CD4-positive, alpha-beta T cell treated with Interleukin-17A for 4 hours (primary cell): ENCODE measurements at places on chromosomes 5 and 9.

GRCh38 chr5:36452424-36453006 lies 150.8 kb upstream of the RANBP3L start:
- DNase-seq: no peak

GRCh38 chr9:93949694-93950449 lies 5.3 kb downstream of the BARX1 start:
- no peak for DNase-seq

GRCh38 chr5:33010846-33011245 lies 299.7 kb downstream of the NPR3 start:
- DNase-seq: no peak

DNA sequence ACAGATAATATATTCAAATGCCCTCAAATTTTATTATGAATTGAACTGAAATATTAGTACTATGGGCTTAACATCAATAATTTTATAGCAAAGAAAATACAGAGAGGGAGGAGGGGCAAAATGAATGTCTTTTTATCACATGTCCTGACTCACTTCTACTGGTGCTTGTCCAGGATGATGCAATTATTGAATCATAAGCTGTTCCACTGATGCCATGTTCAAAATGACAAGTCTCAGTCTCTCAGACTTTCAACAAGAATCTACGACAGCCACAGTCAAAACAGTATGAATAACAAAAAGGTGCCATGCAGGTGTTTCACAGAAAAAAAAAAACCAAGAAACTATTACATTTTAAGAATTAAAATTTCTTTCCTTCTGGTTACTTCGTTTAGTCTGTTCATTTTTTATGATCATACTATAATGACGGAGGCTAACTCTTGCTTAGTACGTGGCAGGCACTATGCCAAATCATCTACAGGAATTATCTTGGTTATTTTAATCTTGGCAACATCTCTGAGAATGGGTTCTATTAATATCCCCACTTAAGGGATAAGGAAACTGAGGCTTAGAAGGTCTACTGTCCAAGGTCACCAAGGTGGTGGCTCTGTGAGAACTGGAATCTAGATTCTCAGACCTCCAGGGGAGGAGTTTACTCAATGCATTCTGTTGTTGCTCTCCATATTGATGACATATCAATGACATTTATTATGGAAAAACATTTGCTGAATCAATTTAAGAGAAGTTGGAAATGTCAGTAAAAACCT lies 61.5 kb downstream of the NR3C1 start:
- no peak for DNase-seq

DNA sequence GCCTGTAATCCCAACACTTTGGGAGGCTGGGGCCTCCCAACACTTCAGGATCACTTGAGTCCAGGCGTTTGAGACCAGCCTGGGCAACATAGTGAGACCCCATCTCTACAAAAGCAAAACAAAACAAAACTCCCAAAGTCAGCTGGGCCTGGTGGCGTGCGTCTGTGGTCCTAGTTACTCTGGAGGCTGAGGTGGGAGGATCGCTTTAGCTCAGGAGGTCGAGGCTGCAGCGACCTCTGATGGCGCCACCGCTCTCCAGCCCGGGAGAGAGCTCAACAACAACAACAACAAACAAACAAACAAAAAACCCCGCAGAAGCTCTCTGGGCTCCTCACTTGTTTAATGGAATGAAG lies 528 bp downstream of the ACOT12 start:
- no peak for DNase-seq

- DNase-seq: no peak
These were observed 2.8 kb downstream of the TICAM2 start for GRCh38 chr5:115599502-115599901.

DNA sequence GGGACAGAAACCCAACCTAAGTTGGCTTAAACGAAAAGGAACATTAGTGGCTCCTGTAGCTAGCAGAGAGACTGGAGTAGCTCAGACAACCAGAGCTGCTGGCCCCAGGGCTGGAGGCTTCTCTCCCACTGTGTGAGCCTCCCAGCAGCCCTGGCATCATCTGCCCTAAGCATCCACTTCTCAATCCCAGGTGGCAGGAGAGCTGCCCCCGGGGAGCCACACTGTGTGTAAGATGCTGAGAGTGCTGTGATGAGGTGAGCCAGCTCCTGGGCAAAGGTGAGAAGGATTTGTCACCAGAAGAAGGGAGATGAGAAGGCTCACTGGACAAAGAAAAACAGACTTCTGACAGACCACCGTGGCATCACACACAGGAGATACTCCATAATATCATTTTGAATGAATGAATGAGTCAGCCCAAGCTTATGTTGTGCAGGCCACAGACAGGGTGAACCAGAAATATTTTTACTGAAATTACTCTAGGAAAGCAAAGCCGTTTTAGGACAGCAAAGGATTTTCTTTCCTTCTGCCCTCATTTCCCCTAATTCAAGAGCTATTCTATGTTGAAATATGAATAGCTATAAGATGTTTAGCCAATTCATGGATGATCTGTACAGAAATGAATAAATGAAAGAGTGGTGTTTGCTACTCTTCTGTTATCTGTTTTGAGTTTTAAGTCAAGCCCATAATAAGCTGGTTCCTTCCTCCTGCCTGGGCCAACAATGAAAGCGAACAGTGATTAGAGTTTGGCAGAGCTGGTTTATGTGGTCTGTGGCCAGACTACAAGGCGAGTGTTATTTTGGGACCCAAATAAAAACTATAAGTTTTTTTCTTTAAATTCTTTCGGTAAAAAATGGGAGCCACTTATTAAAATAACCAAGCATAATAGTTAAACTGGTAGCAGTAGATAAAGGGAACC lies 57.4 kb upstream of the ECM2 start:
- no peak for DNase-seq

DNA sequence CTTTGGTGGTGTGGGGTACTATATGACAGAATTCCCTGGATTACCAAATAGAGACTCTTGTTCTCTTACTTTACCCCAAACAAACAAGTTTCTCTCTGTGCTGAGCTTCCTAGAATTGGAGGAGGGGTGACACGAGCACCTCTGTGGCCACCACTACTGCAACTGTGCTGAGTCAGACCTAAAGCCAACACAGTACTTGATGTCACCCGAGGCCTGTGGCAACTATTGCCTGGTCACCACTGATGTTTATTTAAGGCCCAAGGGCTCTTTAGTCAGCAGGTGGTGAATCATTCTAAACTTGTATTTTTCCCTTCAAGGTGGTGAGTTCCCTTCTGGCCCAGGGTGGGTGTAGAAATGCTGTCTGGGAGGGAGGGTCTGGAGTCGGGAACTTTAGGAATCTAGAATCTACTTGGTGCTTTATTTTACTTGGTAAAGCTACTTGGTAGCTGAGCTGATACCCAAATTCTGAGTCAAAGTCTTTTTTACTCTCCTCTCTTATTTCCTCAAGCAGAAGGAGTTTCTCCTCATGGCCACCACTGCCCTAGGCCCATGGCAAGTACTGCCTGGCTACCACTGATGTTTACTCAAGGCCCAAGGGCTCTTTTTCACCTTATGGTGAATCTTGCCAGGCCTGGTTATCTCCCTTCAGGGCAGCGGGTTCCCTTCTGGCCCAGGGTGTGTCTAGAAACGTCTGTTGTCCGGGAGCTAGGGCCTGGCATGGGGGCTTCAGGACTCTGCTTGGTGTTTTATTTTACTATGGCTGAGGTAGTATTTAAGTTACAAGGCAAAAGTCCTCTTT lies 9.8 kb downstream of the LURAP1L start:
- no peak for DNase-seq

- DNase-seq: no peak
These were observed 461.9 kb upstream of the COX7C start for GRCh38 chr5:86155796-86156195.
